Aorta (tissue), 5 donors: ENCODE measurements at places on chromosomes 16 and 17. TPM values are rescaled to one million over a fixed set of nuclear protein-coding genes. Genes with fewer than 3 reads are reported as not detected.

Gene C16orf54
- total RNA-seq = 2.6 TPM

Gene DOC2B
- total RNA-seq = 35.3 TPM

Gene MT1B
- total RNA-seq = not detected

Gene BICDL2
- 0.10 TPM for total RNA-seq

Gene CCL17
- total RNA-seq = not detected

Gene MYH2
- not detected for total RNA-seq

Gene HNF1B
- not detected for total RNA-seq

Gene ATP2A3
- 32.1 TPM for total RNA-seq
